ENCODE measurements at places on chromosomes 6 and 20.

DNA sequence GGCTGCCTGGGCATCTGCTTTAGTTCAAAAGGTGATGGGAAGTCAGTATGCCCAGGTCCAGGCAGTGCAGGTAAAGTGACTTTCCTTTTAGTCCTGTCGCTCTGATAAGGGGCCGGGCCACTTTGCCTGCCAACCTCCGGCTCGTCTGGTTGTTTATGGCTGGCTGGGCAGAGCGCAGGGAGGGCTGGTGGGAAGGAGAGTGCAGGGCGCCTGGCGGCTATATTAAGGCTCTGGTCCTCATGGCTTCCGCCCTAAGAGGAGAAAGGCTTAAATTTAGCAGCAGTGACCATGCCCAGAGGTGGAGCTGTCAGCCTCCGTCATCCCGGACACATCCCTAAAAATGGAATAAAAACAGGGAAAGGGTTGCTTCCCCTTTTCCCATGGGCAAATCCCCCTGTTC is 14.6 kb downstream of the GATA5 start:
- no peak for DNase-seq

GRCh38 chr20:41068806-41069205 is 40.2 kb downstream of the TOP1 start:
- DNase-seq: no peak

DNA sequence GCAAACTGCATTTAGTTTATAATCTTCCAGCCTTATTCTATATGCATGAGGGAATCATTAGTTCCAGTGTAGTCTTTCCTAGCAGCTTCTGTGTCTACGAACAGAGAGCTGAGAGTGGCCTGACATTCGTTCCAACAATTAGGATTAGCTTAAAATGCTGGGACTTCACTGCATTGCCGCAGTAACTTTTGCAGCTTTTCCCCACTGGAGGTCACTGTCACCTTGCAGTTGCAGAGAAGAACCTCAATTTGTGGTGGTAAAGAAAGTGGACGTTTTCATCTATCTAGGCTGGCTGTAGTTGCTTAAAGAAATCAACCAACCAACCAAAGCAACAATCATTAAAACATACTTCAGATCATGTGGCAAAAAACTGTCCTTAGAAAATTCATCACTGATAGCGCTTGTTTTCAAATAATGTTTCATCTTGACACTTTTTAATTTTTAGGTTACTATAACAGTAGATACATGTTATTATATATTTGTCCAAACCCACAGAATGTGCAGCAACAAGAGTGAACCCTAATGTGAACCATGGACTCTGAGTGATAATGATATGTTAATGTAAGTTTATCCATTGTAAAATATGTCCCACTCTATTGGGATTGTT is 12.2 kb downstream of the MYLK4 start:
- DNase-seq: peak; percentile 80

DNA sequence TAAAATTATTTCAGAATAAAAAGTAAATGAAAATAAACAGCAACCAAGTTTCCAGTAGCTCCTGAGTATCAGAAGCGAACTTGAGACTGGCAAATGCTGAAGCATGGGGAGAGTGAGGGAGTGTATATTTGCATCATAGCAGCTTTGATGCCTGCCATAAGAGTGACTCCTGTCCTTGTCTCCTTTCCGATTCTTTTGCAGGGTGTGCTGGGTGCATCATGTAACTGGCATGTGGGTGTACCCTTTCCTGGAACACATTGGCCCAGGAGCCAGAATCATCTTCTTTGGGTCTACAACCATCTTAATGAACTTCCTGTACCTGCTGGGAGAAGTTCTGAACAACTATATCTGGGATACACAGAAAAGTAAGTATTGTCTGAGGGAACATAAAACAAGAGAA is 117.4 kb downstream of the ADAT2 start:
- DNase-seq: peak; percentile 16

DNA sequence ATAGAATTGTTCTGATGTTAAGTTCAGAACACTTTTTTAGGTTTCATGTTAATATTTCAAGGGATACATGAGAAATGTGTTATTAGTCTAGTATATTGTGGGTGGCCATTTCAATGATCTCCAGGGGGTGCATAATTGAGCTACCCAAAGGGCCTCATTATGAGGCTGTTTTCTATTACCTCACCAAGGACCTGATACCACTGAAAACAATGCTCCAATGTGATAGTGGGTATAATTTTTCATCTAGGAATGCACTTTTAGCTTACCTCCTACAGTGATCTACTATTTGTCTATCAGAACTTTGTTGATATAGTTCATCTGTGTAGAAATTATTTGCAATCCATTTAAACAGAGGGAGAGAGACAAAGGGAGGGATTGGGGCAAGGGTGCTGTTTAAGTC is 106.8 kb upstream of the HS3ST5 start:
- no peak for DNase-seq

- no peak for DNase-seq
Measured at GRCh38 chr6:164057876-164058275, 643.4 kb downstream of the QKI start.

DNA sequence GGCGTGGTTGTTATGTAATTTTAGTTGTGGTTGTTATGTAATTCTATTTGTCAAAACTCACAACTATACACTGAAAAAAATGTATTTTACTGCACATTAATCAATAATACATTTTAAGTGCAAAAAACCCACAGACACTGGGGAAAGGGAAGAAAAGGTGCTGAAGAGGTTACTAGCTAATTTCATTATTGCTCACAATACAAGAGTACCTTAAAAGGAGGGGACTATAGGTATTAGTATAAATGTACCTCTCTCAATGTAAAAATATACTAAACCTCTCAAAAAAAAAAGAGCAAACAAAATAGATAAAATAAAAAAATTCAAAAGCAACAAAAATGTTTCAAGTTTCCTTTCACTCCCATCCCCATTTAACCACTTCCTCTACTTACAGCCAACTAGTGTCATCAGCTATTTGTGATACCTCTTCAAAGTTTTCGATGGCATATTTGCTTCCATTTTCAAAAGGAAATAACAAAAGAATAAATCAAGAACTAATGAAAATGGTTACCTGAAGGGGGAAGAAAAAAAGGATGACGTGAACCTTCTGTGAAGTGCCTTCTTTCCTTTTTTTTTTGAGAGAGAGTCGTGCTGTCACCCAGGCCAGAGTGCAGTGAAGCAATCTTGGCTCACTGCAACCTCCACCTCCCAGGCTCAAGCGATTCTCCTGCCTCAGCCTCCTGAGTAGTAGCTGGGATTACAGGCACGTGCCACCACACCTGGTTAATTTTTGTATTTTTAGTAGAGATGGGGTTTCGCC is 30.2 kb downstream of the RANBP9 start:
- DNase-seq: no peak

- DNase-seq: no peak
Measured at GRCh38 chr6:132025468-132025867, 74.3 kb upstream of the CCN2 start.
